ENCODE measurements at places on chromosomes 6 and 20.

GRCh38 chr20:1130058-1130694 is 11.8 kb downstream of the PSMF1 start:
- no peak for DNase-seq

DNA sequence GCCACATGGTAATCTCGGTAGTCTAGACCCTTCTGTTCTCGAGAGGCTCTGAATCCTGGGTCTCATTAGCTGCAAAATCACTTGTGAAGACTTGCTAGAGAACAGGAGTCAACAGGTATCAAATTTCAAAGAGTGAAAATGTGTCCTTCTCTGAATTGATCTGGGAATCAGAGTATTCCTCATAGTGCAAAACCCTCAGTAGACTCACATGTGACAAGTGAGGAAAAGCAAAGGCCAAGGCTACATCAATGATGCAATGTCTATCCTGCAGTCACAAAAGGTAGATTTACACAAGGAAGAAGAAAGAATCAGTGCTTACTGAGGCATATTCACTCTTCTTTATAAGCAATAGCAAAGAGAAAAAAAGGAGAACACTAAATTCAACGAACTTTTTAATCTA is 1220.0 kb upstream of the GJE1 start:
- DNase-seq, result no peak

DNA sequence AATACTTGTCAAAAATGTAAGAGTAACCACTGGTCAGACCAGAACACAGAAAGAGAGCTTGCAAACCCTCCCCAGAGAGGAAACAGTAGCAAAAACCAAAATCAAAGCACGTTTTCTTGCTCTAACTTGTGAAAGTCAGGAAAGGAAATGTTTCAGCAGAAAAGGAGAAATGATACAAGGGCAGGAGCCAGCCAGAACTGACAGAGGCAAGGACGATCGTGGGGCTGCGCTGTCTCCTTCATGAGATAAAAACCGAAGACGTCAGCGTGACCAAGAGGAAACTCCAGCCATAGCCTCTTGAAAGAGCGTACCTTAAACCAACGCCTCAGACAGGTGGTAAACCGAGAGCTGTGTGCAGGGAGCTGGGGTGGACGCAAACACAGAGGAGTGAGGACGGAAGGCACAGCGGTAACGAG is 27.5 kb downstream of the LAMA5 start:
- no peak for DNase-seq

DNA sequence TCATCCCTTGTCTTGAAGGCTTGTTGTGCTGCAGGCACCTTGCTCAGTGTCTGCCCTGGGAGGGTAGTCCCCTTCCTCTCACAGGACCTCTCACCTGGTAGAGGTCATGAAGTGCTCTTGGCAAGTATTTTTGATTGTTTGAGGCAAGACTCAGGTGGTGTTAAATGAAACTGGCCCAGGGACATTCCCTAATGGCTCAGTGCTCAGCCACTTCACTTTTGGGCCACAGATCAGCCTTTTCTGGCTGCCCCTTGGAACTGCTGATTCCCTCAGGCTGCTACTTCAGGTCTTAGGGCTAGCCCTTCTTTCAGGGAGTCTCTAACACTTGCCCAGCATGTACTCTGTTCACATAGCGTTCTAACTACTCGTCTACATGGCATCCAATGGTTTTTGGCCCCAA is 111.3 kb downstream of the RNF144B start:
- DNase-seq, result no peak

DNA sequence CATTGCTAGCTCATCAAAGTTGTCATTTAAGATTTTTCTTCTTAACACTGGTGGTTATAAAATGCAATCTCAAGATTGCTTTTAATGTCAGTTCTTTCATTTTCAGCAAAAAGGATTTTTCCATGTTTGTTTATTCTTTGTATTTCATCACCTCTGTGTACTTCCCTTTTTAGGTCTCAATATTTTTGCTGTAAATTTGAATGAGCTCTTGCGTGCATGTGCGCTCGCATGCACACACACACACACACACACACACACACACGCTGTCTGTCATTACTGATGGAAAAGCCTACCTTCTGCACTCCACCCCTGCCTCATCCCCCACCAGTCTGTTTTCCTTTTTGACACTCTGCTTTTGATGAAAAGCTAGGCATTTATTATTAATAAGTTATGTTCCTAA is 85.3 kb upstream of the FYN start:
- DNase-seq, result no peak

DNA sequence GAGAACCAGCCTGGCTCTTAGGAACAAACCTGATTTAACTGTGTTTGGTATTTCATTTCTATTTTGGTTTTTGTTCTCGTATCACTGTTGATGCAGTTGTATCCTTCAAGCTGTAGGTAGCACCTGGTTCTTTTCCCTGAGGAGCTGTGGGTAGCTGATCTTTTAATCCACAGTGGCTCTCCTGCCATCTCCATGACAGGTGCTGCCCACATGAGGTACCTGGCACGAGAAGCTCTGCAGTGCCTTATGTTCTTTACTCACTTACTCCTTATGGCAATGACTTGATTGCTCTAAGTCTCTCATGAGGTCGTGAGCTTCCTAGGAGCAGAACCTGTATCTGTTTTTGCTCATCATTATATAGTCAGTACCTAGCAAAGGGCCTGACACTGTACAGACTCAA is 74.3 kb upstream of the EMILIN3 start:
- no peak for DNase-seq

DNA sequence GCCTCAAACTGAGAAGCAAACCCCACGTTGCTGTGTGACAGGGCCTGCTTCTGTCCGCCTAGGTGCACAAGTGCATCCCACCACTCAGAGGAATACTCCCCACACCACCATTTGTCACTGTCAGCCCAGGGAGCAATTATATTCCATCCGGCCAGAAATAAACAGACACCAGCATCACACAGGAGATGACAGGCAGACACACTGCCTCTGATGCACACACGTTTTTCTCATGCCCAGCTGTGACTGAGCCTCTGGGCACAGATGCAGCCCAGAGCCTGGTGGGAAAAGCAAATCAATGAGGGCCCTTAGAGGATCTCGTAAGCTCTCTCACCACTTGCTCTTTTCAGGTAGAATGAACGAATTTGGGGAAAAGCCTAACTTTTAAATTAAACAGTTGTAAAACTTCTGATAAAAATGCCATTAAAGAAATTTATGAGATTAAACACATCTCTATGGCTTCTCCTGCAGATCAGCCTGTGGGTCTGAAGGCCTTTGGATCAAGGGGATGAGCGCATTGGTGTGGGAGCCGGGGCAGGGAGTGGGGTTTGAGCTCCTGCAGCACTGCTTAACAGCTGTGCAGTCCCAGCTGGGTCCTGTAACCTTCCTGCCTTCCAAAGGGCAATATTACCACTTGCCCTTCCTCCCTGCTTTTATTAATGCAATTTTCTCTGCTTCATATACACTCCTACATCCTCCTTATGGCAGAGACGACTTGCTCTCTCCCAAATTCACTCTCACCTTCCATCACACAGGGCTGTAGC is 624.3 kb downstream of the PTPRT start:
- DNase-seq, result no peak

- no peak for DNase-seq
Measured at GRCh38 chr20:3045042-3045815, 623 bp upstream of the MRPS26 start.

DNA sequence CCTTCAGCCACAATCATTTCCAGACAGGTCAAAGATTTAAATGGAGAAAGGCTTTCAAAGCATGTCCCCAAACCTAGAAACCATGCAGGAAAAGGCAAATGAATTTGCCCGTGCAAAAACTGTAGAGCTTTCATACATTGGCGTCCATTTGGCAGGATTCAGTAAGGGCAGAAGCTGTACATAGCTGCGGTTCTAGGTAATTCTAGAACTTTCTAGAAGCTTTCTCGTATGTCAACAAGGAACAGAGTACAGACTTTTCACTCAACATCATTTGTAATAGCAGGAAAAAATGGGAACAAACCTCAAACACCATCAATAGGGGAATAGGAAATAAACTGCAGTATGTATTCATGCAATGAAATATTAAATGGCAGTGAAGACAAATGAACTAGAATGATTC is 11.1 kb upstream of the MAPK13 start:
- DNase-seq, result no peak

DNA sequence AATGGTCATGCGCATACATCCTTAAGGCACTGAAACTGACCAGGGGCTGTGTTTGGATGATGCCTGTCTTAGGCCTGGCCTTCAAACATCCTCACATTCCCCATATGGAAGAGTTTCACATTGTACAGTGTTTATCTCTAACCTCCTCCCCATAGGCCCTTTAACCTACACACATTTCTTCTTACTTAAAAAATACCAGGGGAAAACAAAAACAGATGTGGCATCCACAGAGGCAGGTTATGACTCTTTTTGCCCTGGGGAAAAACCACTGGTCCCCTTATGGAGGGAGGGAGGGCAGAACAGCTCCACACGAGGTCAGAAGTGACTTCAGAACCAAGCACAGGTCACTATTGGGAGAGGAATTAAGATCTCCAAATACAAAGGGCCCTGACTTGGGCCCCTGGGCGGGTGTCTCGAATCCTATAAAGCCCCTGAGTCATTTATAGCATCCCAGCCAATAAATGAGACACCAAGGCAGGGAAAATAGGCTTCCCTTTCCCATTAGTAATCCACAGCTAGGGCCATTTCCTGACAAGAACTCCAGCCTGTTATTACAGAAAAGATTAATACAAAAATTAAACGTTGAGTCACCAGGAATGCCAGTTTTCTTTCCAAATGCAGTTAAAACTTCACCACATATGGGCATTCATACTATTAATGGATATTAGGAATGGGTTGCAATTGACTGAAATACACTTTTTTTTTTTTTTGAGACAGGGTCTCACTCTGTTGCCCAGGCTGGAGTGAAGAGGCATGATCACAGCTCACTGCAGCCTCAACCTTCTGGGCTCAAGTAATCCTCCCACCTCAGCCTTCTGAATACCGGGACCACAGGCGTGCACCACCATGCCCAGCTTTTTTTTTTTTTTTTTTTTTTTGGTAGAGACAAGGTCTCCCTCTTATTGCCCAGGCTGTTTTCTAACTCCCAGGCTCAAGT is 107.2 kb downstream of the ATP9A start:
- DNase-seq, result no peak

GRCh38 chr6:132168961-132169360 is 217.8 kb upstream of the CCN2 start:
- no peak for DNase-seq

GRCh38 chr6:71982389-71982788 is 96.0 kb downstream of the RIMS1 start:
- DNase-seq, result no peak

GRCh38 chr6:105431226-105431625 is 28.3 kb upstream of the PREP start:
- peak; percentile 13 for DNase-seq

DNA sequence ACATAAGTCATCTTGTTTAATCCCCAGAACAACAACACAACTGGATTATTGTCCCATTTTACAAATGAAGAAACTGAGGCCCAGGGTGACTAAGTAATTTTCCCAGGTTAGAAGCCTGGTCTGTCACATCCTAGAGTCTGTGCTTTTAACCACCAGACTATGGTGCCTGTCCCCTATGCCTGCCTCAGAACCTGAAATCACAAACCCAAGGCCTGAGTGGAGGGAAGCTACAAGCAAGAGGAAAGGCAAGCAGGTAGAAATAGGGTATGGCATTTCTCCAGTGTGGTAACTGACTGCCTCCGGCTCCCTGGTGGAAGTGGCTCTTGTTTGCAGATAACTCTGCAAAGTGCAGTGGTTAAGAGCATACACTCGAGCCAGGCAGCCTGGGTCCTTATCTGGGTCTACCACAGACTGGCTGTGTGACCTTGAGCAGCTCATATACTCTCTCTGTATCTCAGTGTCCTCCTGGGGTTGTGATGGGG is 2.5 kb downstream of the TMEM63B start:
- DNase-seq, result no peak

DNA sequence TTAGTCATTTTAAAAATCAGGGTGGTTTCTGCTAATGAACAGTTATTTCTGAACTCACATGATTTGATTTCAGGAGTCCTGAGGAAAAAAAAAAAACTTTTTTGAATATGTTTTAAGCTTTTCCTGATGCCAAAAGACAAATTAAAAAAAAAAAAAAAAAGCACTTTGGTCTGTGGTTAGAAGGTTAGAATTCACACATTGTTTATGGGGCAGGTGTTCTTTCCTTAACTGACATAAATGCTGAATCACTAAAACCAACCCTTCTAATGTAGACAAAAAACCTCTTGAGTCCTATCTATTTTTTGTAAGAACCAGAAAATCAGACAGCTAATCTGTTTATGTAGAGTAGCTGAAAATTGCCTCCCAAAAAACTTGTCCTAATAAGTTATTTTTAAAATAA is 20.4 kb downstream of the THEMIS start:
- DNase-seq, result no peak

DNA sequence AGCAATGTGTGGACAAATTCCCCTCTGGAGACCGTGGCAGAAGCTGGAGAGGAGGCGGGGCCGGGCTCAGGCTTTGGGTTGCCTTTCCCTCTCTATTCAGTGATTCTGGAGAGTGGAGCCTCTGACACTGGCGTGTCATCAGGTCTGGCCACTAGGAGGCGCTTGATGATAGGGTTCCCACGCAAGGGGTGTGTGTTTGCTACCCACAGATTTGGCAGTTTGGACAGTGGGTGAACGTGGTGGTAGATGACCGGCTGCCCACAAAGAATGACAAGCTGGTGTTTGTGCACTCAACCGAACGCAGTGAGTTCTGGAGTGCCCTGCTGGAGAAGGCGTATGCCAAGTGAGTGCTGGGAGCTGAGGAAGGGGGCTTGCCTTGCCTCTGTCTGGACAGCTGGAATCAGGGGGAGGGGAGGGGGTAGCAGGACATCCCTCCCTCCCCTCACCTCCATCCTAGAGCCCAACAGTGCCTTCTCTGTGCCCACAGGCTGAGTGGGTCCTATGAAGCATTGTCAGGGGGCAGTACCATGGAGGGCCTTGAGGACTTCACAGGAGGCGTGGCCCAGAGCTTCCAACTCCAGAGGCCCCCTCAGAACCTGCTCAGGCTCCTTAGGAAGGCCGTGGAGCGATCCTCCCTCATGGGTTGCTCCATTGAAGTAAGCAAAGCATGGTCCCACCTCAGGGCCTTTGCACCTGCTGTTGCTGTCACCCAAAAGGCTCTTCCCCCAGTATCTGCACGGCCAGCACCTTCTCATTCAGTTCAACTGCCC is 14.3 kb downstream of the CAPN11 start:
- peak; percentile 91 for DNase-seq

GRCh38 chr6:34200340-34200971 is 36.2 kb upstream of the HMGA1 start:
- peak; percentile 76 for DNase-seq

DNA sequence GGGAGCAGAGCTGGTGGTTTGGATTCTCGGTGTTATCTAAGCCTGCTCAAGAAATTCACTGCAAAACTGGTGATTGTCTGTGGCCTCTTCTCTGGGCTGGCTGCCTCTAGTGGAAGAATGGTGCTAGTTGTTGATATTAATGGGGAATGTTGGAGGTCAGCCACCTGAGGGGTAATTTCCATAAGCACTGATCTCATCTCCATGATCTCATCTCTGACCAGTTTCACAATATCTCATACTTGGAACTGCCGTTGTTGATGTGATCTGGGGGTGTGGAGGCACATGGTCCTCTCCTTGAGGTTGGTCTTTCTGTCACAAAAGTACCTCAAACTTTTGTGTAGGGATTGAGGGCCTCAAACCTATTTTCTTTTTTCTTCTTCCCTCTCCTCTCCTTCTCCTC is 102.6 kb downstream of the CD109 start:
- DNase-seq, result peak; percentile 9

- peak; percentile 44 for DNase-seq
Measured at GRCh38 chr6:145028144-145028818, 707.0 kb downstream of the EPM2A start.
